ENCODE measurements at places on chromosomes 1 and 21.
A peak's percentile ranks its signal among the peaks of the same experiment; 100 is the strongest.

DNA sequence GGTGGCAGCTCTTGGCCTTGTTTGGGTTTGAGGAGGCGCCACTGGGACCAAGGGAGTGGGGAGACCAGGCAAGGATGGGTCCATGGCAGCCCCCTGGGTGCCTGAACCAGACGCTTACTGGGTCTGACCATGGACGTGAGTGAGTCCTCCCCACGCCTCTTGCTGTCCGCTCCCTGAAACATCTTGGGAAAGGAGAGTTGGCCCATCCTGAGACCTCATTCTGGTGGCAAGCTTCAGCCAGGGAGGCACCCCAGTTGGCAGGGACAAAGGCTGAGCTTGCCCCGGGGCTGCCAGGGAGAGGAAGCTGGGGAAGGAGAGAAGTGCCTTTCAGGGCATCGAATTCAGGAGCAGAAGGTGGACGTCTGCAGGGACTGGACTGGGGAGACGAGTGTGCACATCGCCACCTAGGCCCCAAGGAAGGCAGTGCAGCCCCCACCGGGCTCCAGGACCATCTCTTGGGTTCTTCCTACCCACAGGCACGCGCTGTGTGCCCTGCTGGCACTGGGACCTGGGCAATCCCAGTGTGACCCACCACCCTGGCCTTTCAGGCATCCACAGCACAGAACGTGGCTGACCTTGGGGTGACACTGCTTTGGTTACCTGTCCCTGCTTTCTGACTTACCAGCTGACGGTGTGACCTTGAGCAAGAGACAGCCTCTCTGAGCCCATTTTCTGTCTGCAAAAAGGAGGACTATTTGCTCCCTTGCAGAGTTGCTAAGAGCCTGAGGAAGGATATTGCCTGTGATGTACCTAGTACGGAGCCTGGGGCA, 132.9 kb upstream of the WNT4 start:
- peak; percentile 33 for DNase-seq

GRCh38 chr1:47944561-47944960, 52.6 kb downstream of the TRABD2B start:
- no peak for DNase-seq

GRCh38 chr1:93593854-93594602, 87.6 kb downstream of the BCAR3 start:
- no peak for DNase-seq

GRCh38 chr21:34813266-34813894, 144.6 kb downstream of the CLIC6 start:
- DNase-seq, result no peak

DNA sequence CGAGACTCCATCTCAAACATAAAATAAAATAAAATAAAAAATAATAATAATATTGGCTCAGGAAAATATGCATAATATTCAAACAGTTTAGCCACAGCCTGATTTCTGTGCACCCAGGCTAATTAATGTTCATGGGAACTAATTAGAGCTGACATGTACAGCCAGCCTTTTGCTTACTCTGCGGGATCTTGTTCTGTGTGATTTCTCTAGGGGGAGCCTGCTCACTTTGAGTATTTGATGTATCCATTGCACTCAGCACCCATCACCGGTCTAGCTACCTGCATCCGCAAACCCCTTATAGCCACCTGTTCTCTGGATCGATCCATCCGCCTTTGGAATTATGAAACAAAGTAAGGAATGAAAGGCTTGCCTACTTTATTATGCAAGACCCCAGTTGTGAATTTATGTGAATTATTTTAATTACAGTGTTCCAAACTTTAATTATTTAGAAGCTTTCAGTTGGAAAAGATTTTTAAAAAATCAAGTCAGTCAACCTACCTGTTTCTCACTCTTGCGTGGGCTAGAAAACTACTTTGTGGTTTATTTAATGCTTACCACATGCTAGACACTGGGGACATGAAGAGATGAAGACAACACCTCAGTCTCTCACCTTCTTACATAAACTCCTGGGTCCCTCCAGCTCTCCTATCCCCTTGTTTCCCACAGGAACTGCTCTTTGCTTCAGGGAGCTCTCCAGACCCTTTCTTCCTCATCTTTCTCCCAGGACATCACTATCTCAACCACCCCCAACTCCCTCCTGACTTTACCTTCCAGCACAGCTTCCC, 25.4 kb downstream of the CFAP57 start:
- no peak for DNase-seq

DNA sequence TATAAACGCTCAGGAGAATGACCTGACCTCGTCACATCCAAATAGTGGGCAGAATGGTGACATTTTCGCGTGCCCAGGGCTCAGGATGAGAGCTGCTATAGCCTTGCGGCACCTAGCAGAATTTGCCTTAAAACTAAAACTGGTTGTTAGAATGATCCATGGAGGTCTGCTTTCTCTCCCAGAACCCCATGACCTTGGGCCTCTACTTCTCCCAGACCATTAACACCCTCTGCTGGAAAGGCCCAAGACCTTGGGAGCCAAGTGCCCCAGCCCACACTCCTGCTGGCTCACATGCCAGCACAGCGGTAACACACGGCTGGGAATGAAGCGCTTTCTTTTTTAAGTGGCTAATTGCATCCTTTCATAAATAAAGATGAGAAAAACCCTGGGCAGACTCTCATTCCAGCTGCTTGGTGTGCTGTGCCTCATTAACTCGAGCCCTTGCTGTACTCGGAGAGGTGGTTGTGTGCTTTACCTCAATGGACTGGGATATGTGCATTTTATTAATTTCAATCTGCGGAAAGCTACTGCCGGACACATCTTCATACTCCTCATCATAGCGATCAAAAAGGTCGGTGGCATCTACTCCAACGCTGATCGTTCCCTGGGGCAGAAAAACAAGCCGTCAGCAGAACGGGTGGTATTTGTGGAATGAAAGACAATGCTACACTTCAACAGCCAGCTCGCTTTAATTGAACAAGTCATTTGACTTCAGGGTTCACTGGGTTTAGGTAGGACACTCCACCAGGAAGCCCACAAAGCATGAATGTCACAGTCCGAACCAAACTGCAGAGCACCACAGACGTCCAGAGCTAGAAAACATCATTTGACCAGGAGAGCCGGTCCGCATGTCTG, 29.0 kb downstream of the THAP3 start:
- no peak for DNase-seq

Measured in Panc1 (cell line).